Kidney glomerular epithelial cell (primary cell): ENCODE measurements at places on chromosomes 5 and 9.
A peak's percentile ranks its signal among the peaks of the same experiment; 100 is the strongest.

DNA sequence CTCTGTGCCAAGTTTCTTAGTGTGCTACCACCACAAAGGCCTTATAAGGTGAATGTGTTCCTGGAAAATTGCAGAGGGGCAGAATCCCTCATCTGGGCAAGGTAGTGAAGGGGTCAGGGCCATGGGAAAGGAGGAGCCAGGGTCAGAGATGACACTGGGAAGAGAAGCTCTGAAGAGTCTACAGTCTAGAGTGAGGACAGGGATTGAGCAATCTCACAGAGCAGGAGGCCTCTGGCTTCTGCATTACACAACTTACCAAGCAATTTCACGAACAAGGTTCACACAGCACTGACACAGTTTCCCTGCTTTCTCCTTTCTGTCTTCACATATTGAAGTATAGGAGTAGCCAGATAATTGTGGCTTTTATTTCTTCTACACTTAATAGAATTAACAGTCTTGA is 24.5 kb upstream of the IDNK start:
- DNase-seq, result no peak

DNA sequence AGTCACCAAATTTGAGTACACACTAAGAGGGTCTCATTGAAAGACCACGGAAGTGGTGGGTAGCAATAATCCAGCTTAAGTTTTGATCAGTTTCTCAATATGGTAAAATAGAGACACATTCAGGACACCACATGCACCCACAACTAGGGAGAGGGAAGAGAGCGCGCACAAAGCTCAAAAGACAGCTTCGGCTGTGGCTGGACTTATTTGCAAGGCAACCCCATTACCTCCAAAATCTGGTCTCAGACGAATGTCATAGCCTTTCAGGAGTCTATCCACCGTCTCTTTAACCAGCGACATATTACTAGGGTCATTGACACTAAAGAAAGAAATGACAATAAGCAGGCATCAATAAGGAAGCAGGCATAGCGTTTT is 443 bp downstream of the GABRB2 start:
- no peak for DNase-seq

DNA sequence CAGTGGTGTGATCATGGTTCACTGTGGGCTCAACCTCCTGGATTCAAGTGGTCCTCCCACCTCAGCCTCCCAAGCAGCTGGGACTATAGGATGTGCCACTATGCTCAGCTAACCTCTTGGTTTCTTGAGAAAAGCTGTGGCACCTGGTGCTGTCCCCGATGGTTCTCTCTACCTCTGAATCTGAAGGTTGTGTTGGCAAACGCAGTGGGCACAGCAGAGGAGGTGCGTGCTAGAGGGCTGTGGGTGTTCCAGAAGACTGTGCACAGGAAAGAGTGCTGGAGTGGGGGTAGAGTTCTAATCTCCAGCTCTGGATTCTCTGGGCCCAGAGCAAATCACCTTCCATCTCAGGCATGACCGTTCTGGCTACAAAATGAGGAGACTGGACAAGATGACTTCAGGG is 12.5 kb downstream of the RGS3 start:
- no peak for DNase-seq

DNA sequence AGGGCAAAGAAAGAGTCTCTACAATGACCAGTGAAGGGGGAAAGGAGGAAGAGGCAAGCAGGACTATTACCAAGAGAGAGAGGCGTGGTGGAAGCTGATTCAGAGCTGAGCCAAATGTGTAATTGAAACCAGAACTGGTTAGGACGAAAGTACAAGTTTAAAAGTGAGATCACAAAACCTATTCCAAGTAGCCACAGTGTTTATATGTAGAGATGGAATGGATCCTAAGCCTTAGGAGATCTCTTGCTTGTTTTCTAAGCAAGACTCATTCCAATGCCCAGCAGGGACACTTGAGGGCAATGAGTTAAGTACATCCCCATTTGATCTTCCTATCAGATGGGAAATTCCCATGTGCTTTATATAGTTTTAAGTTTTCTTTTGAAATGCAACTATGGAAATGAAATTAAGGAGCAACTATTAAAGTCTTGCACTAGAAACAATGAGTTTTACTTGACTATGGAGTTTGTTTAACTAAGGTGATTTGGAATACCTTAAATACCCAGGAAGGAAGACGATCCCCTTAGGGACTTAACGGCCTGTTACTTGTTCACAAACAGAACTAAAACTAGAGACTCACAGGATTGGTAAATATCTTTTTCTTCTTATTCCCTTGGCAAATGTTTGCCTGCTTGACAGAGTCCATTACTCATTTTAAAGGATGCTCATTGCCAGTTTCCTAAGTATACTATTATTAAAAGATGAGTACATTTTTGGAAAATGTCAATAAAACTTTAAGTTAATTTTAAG is 51.1 kb upstream of the SNX2 start:
- no peak for DNase-seq

- no peak for DNase-seq
Measured at GRCh38 chr5:88555674-88556073, 287.0 kb upstream of the TMEM161B start.

GRCh38 chr9:80775530-80775929 is 913.8 kb downstream of the TLE1 start:
- DNase-seq, result no peak

DNA sequence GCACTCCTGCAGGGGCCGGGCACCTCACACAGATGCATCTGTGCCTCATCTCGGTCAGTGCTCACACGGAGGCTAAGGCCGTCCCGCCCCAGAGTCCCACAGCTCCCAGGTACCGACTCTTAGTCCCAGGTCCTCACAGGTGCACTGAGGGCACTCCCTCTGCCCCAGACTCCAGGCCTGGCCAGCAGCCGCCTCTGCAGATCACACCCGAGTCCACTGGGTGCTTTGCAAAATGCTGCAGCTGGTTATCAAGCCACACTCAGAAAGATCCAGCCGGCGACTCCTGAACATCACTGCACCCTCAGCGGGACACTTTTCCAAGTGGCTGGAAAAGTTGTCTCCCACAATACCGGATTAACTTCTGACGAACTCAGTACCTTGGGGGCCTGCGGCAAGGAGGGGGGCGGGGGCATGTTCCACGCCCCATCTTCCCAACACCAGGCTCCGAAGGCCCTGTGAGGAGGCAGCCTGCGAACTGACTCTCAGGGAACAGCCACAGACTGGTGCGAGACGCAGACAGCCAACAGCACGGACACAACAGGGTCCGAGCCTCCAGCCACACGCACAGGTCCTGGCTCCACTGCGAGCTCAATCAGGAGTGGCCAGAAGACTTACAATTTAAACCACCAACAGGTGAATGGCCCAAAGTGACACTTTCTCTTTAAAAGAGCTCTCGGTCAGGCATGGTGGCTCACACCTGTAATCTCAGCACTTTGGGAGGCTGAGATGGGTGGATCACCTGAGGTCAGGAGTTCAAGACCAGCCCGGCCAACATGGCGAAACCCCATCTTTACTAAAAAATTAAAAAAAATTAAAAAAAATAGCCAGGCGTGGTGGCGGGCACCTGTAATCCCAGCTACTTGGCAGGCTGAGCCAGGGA is 4.0 kb downstream of the BRD3 start:
- no peak for DNase-seq

- DNase-seq, result peak; percentile 20
Measured at GRCh38 chr5:123371575-123372179, 51.5 kb downstream of the CEP120 start.

- DNase-seq, result peak; percentile 73
Measured at GRCh38 chr9:129557192-129558036, 63.5 kb downstream of the C9orf50 start.

GRCh38 chr9:136762221-136762691 is 2.1 kb downstream of the LCN15 start:
- no peak for DNase-seq

- peak; percentile 74 for DNase-seq
Measured at GRCh38 chr9:27125030-27125429, 16.0 kb downstream of the TEK start.

DNA sequence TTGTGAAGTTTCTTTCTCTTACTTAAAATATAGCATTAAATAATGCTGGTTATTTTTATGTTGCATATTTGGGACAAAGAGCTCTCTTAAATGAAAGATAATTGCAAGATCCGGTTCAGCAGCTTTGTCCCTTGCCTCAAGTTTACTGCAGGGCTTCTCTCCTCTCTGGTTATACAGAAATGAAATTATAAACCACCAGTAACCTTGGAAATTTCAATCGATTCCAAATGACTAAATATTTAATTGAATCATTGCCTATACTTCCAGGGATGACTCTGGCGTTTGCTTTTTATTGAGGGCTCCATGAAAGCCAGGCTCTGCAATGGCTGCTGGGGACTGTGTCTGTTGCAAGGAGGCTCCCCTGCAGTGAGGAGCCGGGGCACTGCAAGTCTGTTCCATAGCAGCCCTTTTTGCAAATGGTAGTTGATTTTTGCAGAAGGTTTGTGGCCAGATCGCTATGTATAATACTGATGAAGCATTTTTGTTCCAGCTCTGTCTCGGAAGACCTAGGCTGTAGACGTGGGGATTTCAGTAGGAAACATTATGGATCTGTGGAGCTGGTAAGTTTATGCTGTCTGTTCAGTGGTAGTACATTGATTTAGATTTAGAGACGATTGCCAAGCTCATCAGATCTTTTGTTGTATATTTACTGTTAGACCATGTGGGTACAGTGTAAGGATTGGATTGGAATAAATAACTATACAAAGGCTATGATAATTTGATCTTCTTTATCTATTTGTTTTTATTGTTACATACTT is at the start of gene GARNL3:
TSS of gene GARNL3 (plus strand) at position 313 of the 758 bp plus-strand sequence. CDS start at position 417, 104 bp downstream.
- DNase-seq, result no peak
